ENCODE measurements at places on chromosomes 16 and 17. TPM values are rescaled to one million over a fixed set of nuclear protein-coding genes. Genes with fewer than 3 reads are reported as not detected.
A peak's percentile ranks its signal among the peaks of the same experiment; 100 is the strongest.

- no peak for DNase-seq
Observed at GRCh38 chr16:89534252-89534756, 26.1 kb downstream of the SPG7 start.

The ALDOA gene
- 2,048 TPM for total RNA-seq

The LRRC37A gene
- 1.1 TPM for total RNA-seq

- DNase-seq: no peak
Observed at GRCh38 chr16:50012182-50012581, 12.8 kb upstream of the CNEP1R1 start.

DNA sequence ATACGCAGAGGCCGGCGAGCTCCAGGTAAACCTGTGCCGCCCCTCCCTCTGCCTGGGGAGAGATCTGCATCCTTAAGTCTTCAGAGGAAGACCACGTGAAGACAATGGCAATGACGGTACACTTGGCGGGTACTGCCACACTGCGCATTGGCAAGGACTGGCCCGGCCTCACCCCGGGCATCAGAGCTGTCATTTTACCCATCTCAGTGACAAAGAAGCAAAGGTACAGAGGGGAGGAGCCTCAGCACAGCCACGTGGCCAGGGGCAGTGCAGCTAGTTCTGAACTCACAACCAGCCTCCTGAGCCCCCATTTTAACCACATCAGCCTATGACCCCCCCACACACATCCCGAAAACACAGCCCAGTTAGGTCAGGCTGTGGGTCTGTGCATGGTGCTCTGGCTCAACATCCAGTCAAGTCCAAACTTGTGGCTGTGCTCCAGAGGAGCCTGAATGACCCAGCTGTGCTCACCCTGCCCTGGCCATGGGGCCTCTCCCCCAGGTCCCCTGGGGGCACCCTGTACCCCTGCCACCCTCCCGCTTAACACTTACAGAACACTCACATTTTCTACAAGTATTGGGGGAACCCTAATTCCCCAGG is 80.6 kb downstream of the C16orf95 start:
- DNase-seq: no peak

DNA sequence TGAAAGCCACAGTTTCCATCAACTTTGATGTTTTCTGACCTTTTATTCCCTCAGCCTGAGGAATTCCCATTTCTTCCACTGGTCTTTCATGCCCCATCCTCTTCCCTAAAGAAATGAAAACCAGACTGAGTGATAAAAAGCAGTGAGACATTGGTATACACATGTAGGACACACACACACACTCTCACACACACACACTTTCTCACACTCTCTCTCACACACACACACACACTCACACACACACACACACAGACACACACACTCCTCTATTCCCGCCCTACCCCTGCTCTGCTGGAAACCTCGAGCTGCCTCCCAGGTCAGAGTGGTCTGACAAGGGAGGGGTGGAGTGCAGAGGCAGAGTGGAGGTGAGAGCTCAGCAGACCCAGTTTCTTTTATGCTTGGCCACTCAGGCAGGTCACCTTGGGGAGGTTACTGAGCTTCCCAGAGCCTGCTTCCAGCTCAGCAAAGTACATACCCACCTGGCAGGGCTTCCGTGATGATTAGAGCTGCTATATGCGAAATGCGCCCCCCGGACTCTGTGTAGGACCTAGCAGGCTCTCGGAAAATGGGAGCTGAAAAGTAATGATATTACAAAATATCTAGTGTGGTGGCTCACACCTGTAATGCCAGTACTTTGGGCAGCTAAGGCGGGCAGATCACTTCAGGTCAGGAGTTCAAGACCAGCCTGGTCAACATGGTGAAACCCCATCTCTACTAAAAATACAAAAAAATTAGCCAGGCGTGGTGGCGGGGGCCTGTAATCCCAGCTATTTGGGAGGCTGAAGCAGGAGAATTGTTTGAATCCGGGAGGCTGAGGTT is 30.7 kb downstream of the CCR7 start:
- DNase-seq: no peak

The CHP2 gene
- total RNA-seq: not detected

- no peak for DNase-seq
Observed at GRCh38 chr17:35725802-35726126, 5.7 kb upstream of the RASL10B start.

- DNase-seq: peak; percentile 97
Observed at GRCh38 chr17:69575346-69575761, 160.9 kb downstream of the MAP2K6 start.

The USP43 gene
- 8.1 TPM for total RNA-seq

The CCDC144A gene
- 0.17 TPM for total RNA-seq

- DNase-seq: no peak
Observed at GRCh38 chr17:4802228-4802627, at the start of gene C17orf114. TSS of gene C17orf114 (minus strand) at chr17:4802328.

The OVCA2 gene
- total RNA-seq: 58.6 TPM

The PSME3 gene
- 123 TPM for total RNA-seq

GRCh38 chr17:80968602-80969029 is 23.0 kb upstream of the CHMP6 start:
- DNase-seq: no peak

The CCT6B gene
- 0.33 TPM for total RNA-seq

The C17orf50 gene
- total RNA-seq: not detected

The LLGL2 gene
- total RNA-seq: 122 TPM

DNA sequence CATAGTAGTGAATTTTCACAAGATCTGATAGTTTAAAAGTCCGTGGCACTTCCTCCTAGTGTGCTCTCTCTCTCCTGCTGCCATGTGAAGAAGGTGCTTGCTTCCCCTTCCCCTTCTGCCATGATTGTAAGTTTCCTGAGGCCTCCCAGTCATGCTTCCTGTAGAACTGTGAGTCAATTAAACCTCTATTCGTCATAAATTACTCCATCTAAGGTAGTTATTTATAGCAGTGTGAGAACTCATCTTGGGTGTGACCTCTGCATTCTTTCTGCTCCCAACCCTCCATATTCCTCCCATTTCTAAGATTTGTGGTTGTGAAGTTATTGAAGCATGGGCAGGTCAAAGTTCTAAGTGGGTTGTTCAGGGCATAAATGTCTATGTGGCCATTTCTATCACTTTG is 62.1 kb upstream of the ADAMTS18 start:
- no peak for DNase-seq

The ABCA3 gene
- total RNA-seq: 11.0 TPM

DNA sequence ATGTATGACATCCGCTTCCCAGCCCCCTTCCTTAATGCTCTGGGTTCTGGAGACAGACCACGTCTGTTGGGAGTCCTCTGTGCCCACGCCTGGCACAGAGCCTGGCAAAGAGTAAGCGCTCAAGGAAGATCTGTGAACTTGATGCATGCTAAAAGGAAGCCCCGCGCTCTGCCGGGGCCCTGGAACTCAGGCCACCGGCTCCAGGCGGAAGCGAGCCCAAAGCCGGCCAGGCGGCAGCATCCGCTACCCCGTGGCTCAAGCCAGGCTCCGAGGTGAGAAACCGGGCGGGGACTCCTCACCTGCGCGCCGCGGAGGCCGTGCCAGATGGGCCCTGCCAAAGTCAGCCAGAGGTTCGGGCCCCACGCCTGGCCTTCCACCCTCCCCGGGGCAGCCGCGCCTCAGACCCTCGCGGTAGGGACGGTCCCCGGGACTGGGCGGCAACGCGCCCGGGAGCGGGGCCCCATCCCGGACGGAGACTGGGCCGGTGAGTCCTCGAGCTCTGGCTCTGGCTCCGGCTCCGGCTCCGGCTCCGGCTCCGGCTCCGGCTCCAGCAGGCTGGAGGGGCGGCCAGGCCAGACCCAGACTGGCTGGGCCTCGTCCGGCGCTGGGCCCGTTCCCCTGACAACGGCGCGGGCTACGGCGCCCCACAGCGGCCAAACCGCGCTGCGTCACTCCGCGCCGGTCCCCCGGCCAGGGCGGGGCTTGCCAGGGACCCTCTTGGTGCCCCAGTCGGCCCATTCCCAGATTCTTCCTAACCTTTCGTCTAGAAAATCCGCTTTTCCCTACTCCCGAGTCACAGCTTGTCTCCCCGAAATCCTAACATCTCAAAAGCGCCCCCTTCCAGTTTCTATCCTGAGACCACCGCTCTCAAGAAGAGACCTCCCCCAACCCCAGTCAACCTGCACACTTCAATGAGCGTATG is at the start of gene ZDHHC1:
ZDHHC1 (minus strand) TSS at position 606 of the 922 bp plus-strand sequence. CDS start 8,702 bp downstream, outside the sequence.
- peak; percentile 61 for DNase-seq

DNA sequence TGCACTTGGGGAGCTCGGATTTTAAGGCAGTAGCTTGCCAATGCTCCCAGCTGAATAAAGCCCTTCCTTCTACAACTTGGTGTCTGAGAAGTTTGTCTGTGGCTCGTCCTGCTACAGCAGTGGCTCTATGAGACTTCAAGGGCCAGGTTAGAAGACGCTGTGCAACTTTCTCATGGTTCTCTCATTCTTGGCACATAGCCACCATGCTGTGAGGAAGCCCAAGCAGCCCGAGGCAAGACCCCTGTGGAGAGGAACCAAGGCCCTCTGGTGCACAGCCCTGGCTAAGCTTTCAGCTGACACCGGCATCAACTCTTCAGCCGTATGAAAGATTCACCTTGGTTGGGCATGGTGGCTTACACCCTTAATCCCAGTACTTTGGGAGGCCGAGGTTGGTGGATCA is 116.9 kb upstream of the EEF2KMT start:
- no peak for DNase-seq

DNA sequence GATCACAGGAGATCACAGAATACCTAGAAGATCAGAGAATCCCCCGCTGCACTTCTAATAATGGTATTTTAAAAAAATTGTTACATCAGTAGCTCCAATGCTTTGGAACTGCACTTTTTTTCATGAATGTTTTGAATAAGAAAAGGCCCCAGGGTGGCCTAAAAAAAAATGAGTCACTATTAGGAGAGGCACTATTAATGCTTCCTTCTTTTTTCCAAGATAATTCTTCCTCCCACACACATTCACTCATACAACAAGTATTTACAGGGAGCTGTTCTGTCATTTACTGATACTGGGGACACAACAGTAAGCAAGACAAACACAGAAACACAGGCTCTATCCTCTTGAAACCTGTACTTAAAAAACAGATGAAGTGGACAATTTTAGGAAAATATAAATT is 675 bp upstream of the PDZD9 start:
- peak; percentile 82 for DNase-seq

DNA sequence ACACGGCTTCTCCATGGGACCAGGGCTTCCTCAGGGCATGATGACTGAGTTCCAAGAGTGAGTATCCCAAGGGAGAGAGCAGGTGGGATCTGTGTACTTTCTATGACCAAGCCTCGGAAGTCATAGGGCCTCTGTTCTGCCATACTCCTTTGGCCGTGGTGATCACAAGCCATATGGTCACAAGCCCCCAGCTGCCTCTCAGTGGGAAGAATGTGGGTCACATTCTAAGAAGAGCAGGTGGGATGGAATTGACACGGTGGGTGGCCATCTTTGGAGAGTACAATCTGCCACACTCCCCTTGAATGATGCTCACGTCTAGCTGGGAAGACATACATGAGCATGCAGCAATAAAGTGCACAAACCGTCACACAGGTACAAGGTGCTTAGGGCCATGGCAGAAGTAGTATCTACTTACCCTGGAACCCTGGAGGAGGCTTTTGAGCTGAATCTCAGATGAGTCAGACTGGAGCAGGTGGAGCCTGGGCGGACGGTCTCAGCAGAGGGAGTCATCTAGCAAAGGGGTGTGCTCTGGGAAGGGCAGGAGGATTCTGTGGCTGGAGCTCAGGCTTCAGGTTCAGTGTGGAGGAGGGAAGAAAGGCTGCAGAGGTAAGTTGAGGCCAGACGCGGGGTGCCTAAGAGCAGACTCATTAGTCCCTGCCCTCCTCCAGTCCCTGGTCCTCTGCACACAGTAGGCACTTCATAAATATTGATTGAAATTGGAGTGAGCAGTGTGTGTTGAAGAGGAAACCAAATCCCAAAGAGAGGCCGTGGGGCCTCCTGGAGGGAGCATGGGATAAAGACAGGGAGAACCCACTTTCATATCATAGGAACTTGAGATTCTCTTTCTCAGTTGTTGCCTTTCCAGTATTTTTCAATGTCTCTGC is 26.6 kb downstream of the GOSR2 start:
- peak; percentile 82 for DNase-seq

GRCh38 chr16:20901436-20902112 is 1.0 kb downstream of the LYRM1 start:
- peak; percentile 88 for DNase-seq

DNA sequence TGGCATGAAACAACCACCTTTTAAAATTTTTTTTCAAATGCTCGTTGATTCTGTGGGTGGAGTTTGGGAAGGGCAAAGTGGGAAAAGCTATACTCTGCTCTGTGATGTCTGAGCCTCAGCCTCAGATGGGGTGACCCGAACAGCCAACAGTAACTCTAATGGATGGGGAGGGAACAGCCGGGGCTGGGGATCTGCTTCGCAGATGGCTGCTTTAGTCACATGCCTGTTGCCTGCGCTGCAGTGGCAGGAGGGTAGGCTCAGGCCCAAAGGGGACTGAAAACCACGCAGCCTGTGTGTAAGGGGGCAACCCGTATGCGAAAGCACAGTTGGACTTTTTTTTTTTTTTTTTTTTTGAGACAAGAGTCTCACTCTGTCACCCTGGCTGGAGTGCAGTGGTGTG is 14.9 kb upstream of the MAPK3 start:
- no peak for DNase-seq

The OTOP2 gene
- not detected for total RNA-seq

The SLFN14 gene
- total RNA-seq: not detected

GRCh38 chr17:76166168-76166567 is 25.1 kb upstream of the FOXJ1 start:
- DNase-seq: no peak

- no peak for DNase-seq
Observed at GRCh38 chr16:55695595-55695994, 39.8 kb downstream of the SLC6A2 start.

The ZNF23 gene
- 7.5 TPM for total RNA-seq

DNA sequence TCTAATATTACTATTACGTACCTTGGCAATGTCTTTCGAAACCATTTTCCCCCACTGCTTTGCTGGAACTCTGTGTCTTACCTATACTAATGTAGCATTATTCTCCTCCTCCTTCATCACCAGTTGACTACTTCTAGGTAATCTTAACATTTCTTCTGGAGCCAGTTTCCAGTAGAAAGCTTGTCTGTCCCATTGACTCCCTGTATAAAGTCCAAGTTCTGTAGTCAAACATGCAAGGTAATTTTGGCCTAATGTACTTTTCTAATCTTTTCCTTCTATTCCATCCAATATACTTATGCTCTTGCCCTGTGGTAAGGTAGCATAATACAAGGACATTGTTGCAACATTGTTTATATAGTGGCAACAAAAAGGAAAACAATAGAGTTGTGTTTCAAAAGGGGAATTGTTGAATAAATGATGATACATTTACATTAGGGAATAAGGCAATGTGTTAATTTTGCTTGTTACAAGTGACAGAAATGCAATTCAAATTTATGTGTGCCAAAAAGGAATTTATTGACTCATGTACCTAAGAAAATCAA is 27.9 kb downstream of the OMG start:
- DNase-seq: no peak
